ENCODE measurements at places on chromosomes 5 and 9. TPM values are rescaled to one million over a fixed set of nuclear protein-coding genes. Genes with fewer than 3 reads are reported as not detected.

DNA sequence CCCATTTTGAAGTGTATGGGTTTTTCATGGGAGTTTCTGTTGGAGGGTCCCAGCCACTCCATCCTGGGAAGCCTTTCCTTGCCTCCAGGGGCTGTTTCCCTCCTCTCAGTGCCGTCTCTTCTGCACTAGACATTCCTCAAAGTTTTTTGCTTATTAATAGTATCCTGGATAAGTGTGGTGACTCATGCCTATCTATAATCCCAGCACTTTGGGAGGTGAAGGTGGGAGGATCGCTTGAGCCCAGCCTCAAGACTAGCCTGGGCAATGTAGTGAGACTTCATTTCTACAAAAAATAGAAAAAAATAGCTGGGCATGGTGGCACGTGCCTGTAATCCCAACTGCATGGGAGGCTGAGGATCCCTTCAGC is 43.1 kb downstream of the RALGPS1 start:
- no peak for DNase-seq

DNA sequence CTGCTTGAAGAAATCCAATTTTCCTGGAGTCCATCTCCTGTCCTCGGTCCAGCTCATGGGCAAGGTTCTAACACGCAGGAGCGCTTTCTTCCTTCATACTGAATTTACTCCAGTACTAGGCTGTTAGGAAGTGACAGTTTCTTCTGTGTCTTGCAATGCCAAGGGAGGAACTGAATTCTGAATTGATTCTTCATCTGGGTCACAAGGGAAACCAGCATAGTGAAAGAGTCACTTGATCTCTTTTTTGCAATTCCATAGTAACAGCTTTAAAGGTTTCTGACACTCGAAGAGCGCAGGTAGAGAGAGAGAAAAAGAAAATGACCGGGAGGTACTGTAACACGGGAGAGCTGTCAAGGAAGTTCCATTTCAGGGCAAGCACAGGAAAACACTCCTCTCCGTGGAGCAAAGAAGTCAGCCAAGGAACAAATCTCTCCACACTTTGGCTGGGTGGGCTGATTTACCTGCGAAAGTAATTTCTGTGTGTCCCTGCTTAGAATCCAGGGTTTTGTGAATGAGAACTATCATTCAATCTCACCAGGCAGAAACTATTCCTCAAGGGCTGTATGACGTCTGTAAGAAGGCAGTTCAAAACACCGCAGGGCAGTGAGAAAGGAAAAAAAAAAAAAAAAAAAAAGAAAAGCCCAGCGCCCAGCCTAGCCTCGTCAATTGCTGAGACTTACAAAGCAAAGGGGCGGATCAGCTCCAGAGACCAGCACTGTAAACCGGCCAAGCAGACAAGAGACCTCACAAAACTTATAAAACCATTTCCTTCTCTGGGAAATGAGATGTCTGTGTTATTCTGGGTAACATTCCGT is 617.8 kb downstream of the PDE4D start:
- peak; percentile 51 for DNase-seq

GRCh38 chr5:179413086-179413690 is 67.9 kb upstream of the ADAMTS2 start:
- no peak for DNase-seq

The F2RL1 gene
- total RNA-seq, result 0.62 TPM

DNA sequence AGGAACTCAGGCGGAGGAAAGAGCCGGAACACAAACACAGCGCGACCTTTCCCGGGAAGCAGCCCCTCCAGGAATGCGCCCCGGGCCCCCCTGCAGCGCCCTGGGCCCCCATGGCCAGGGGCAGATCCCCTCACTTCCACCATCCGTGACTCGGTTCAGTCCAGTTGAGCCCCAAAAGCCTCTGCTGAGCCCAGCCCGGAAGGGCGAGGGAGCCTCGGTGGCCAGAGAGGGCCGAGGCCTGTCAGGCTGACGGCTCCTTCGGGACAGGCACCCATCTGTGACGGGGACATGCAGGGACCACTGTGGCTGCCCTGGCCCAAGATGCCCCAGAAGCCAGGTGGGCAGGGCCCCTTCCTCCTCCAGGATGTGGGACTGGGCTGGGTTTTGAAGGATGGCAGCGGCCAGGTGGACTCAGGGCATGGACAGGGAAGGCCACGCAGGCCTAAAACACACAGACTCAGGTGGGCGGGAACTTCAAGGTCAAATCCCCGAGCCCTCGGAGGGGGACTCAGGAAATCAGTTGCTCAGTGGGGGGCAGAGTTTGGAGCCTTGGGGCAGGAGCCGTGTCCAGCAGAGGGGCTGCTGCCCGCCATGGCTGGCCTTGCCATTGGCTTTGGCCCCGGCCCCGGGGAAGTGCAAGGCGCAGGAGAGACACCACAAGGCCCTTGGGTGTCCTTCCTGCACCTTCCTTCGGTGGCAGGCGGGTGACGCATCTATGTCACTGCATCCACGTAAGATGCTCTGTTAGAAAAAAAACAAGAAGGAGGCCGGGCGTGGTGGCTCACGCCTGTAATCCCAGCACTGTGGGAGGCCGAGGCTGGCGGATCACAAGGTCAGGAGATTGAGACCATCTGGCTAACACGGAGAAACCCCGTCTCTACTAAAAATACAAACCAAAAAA is 29.7 kb upstream of the ABO start:
- no peak for DNase-seq

DNA sequence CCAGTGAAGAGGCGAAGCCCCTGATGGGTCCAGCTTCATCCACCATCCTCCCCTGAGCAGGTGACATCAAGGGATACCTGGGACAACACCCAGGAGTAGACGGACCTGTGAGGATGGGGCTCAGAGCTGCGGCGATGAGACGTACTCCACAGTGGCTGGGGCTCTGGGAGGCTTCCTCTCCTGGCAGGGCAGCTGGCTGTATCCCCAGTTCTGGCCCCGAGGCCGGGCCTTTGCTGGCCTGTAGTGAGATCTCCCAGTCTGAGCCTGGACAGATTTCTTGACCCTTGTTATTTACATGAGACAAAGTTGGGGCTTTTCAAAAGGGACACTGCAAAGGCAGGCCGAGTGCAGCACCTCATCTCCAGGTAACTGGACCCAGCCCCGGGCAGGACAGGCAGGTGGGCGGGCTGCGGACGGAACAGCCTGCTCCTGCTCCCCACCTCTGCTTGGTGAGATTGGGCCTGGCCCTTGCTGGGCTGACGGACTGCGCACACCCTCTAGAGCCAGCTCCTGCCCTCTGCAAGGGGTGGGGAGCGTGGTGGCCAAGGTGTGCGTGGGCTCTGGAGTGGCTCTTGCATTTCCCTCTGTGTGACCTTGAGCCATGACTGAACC is 23.1 kb downstream of the IER5L start:
- no peak for DNase-seq

DNA sequence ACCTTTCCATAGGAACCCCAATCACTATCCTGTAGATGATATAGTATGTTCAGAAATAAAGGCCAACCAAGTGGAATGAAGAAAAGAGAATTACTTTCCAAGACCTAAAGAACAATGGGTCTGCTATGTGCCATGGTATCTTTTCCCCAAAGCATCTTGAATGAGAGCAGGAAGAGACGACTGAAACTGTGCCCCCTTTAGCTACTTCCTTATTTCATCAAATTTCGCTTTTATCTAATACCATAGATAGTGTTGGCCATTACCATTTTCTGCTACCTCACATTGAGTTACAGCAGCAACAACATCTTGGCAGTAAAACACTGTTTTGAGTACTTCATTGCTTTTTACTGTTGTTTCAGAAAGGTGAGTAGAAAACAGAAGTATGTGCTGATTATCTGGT is 266.6 kb downstream of the CD180 start:
- DNase-seq, result no peak

DNA sequence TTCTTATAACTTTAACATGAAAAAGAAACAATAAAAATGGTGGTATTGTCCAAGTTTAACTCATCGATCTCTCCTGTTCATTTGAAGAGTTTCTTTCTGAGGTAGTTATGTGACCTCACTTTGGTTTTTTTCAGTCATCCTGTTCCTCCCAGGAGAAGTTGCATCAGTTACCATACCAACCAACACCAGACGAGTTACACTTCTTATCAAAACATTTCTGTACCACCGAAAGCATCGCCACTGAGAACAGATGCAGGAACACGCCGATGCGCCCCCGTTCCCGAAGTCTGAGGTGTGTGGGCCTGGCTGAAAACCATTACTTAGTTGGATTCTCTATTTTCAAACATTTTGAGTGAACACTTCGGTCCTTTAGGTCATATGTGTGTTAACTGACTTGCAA is 96.3 kb downstream of the CD180 start:
- no peak for DNase-seq

DNA sequence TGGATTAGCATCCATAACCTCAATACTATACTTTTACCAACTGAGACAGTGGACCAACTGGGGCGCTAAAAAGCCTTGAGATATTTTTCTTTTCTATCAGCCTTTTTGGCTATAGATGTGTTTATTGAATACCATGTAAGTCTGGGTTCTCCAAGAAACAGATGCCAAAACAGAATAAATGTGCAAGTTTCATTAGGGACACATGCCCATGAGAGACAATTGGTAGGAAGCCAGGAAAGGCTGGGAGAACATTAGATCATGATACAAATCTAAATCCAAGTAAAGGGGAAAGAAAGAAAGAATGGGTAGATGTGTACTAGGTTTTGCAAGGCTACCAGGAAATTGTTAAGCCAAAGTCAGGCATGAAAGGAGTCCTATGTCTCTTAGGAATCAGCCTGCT is 152.5 kb downstream of the KCTD16 start:
- no peak for DNase-seq

DNA sequence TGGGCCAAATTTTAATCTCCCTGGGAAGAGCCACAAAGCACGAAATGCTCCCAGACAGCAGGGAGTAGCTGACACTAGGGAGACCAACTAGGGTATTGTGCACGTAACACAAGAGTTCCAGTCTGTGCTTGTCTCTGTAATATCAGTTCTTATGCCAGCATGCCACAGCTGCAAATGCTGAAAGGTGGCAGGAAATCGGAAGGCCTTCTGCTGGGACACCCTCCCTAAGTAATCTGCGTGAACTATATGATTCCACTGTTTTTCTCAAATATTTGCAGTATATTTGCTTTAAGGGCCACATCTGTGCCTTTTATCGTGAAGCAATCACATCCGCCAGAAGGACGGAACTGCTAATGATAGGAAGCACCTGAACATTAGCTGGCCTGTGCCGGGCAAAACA is 12.6 kb downstream of the VLDLR start:
- DNase-seq, result no peak

DNA sequence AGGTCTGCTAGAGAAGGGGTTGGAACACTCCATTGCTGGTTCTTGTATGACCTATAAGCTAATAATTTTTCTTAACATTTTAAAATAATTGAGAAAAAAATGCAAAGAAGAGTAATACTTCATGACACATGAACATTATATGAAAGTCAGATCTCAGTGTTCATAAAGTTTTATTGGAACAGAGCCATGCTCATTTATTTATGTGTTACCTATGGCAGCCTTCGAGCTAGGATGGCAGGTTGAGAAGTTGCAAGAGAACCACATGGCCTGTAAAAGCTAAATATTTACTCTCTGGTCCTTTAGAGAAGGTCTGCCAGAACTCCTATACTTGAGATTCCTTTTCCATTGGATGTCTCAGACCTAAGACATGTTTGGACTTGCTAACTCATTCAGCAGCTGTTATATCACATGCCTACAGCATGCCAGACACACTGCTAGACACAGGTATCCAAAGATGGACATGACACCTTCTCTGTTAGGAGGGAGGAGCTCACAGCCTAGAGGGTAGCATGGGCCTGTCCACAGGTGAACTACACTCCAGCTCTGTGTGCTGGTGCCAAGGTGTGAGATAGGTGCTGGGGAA is 304.3 kb downstream of the ARHGAP26 start:
- no peak for DNase-seq

DNA sequence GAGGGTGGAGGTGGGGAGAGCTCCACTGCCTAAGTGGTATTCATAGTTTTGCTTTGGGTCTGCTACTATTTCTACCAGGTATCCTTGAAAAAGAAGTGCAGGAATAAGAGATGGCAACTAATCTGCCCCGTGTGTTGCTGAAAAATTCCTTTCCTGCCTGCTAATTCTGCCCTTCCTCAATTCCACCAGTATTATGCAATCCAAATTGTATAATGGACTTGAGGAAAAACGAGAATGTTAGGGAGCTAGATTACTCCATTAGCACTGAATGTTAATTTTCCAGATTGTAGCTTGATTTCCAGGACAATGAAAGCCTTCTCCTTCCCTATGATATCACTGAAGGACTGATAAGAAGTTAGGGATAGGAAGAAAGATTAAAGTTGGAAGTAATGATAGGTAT is 16.9 kb downstream of the ADAM19 start:
- DNase-seq, result no peak

DNA sequence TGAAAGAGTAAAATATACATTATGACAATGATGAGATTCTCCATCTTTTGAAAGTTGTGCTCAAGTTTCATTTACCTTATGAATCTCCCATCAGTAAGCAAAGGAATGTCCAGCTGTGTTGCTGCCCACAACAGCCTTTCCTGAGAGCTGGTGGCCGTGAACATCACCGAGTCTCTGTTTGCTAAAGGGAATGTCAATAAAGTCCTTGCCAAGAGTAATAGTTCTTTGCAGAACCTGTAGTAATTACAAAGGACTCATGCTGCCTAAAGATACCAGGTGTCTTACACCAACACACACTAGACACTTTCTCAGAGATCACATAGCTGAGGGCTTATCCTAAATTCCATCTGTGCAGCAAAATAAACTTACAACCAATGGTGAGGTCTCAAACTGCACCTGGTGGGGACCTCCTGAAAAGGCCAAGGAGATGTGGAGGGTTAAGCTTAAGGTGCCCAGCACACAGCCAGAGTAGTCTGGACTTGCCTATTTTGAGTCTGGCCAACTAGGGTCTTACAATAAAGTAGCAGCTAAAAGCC is 111.1 kb upstream of the DAPK1 start:
- DNase-seq, result no peak

DNA sequence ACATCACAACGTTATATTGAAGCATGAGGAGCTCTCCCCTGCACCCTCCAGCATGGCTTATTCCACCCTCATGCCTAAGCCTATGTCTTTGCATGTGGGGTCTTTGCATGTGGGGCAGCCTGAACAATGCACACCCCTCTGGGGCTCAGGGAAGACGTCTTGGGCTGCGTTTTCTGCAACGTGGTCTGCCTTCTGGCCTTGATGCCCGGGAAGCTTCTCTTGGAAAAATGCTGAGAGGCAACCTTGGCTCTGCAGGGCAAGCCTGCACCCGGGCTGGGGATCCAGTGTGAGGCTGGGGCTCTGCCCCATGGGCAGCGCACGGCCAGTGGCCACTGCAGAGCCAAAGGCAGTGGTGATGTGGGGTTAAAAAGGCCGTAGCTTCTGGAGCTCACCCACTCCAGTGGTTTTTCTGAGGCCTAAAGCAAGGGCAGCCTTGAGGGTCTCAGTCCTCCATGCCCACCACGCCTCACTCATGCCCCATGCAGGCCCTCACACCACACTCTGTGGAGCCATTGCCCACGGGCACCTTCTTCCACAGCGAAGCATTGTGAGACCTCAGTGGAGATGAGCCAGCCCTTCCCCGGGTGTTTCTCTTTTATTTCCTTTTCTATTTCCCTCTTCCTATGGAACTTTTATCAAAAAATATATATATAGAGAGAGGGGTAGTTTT is 112.2 kb downstream of the MRPL36 start:
- no peak for DNase-seq

The LCN15 gene
- not detected for total RNA-seq

DNA sequence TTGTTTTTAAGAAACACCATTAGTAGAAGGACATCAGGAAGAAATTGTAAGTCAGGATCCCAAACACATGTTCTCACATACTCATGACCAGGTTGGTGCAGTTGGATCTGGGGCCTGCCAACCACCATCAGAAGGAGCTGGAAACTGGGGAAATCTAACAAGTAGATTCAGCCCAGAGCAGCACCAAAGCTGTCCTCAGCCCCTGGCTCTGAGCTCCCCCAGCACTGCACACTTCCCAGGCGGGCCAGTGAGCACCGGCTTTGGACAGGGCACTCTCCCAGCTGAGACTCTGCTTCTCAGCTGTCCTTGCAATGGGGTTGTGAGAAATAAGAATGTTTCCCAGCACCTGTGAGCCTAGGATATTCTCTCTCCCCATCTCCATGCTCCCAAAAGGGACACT is 162.5 kb downstream of the PAX5 start:
- DNase-seq, result no peak
